ENCODE measurements at places on chromosomes 3 and 15. TPM values are rescaled to one million over a fixed set of nuclear protein-coding genes. Genes with fewer than 3 reads are reported as not detected.

Gene HDAC11
- total RNA-seq: 15.8 TPM

Gene SUSD5
- 1.1 TPM for total RNA-seq

Gene SKOR1
- 0.69 TPM for total RNA-seq

Gene GOLGA8Q
- total RNA-seq: 2.1 TPM
